NCI-H1930 (cell line): ENCODE measurements at places on chromosomes 1 and 21.

DNA sequence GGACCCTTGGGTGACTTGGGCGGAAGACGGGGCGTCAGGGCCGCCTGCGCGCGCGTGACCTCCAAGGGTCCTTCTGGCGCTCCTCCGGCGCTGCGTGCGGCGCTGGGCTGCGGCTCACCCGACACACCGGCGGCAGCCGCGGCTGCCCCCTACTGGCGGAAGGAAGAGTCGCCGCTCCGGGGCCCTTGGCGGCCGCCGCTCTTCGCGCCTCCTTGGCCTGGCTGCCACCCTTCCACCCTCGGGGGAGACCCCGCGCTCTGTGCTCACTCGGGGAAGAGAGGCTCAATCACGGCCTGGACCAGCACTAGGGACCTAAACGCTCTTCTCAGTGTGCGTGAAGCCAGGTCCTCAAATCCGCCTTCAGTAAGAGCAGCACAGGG is 89.7 kb downstream of the DMRTA2 start:
- peak; percentile 62 for DNase-seq

DNA sequence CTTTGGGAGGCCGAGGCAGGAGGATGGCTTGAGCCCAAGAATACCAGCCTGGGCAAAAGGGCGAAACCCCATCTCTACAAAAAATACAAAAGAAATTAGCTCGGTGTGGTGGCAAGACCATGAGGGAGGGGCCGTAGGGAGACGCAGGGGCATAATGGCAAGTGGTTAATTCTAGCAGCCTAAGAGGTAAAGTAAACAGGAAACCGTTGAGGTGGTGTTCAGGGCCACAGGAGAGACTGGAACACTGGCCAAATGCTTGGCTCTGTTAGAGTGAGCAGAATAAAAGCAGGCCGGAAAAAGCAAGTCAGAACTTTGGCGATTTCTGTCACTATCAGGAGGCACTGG is 89.2 kb downstream of the RIPK4 start:
- DNase-seq = no peak

DNA sequence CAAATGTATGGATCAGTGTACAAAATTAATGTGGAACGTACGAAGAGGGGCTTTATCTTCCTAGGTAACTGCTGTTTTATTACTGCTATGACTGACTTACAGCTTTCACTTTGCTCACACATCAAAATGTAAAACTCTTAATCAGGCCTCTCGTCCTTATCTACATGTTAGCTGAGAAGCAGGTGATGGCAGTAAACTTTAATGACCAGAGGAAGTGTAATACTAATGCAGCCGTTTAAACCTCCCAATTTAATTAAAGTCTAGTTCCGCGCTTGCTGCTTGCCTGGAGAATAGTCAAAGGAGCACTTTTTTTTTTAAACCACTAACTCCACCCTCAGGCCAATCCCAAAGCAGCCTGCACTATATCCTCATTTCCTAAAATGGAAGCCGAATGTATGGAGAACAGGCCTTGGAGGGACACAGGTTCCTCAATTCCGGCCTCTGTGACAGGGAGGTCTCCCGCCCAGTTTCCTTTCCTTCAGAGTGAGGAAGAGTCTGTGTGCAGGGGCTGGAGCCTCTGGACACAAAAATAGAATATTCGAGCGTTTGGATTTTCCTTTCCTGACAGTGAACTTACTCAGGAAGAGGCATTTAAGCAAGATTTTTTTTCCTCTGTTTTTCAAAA is 36.7 kb upstream of the RASAL2 start:
- no peak for DNase-seq

DNA sequence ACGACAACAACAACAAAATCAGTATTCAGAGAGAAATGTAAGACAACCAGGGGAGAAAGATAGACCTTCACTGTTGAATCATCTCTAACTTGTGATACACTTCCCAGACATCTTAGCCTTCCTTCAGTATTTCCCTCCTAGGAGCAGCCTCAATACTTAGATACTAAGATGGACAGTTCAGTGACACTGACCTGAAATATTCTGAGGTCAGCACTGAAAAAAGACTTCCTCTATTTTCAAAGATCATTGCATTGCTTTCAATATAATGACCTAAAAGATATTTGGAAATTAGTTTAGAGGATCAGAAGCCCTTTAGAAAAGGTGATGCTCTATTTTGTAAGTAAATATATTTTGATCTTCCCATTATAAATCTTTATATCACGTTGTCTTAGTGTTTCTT is 101.0 kb downstream of the MRPL39 start:
- DNase-seq = no peak

GRCh38 chr1:83954166-83954823 is 44.6 kb downstream of the TTLL7 start:
- no peak for DNase-seq

GRCh38 chr1:246794048-246794827 is 70.0 kb downstream of the SCCPDH start:
- no peak for DNase-seq

DNA sequence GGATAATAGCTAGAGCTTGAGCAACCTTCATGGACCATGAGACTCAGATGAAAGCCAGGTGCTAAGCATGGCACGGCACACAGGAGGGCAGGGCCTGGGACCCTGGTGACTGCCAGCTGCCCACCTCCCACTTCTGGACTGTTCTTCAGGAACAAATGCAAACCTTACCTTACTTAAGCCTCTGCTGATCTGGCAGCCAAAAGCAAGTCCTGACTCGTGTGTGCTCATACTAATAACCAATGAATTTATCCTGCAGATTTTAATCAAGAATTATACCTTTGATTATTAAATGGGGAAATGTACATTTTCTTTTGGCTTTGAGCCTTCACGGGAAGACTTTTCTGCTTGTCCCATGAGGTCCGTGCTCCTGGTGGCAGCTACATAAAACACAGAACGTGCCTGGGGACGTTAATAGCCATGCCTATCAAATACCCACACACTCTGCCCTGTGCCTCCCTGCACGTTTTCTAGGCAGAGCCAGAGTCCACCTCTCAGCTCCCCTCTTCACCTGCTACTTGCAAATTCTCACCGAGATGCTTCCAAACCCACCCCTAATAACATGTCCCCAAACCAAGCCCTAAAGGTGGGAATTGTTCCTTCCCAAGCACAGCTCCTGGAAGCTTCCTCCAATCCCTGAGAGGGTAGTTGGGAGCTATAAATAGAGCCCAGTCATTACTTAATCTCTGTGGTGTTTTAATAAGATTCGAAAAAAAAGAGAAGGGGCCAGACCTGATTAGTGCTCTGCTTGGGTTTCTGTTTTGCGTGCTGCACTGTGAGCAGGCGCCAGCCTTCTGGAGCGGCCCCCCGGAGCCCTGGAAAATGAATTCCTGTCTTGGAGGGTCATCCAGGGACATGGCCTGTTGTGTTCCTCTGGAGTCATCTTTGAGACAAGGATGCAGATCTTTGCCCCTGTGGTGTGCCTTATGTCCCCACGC is 33.5 kb downstream of the SLC1A7 start:
- no peak for DNase-seq

GRCh38 chr1:48493970-48494769 is 22.2 kb upstream of the SPATA6 start:
- DNase-seq = no peak

GRCh38 chr1:105101261-105101660 is 1351.6 kb downstream of the AMY1C start:
- DNase-seq = no peak

DNA sequence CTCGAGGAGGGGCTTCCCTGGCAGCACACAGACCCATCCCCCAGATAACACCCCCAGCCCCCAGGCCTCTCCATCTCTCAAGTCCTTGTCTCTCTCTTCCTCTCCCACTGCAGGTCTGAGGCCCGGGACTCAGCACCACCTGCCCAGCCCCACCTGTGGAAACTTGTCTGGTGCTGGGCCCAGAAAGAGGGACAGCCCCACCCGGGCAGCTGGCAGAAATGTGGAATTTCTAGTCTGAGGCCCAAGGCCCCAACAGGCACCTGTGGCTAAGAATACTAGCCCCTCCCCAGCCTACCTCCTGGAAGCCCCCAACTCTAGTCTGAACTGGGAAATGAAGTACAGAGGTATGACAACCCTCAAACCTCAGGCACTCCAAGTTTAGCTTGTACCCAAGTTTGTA is 15.4 kb downstream of the TTC39A start:
- DNase-seq = no peak

DNA sequence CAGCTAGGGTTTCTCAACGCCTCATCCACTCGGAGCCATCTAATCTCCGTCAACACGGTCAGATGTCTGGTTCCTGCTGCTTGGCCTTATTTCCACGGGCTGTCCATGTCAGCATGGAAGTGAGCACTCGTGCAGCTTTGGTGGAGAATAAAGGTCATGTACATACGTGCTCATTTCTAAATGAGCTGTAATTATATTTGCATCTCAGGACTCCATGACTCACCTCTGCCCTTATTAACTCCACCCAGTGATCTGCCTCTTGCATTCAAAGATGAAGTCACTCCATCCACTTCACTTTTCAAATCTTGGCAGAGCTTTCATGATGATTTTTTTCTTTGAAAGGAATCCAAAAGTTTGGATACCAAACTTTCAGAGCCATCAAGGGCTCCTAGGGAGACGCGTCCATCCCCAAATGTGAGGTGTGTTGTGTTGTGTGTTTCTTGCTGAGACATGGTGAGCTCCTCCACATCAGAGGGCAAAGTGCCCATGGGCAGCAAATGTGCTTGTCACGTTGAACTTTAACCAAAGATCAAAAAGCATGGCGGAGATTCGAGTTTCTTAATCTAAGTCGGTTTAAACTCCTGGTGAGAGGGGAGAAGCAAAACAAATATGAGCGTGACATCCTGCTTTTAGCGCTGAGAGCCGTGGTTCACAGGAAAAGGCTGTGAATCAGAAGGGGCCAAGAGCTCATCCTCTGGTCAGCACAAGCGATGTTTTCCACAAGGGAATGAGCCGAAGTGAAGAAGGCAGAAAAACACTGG is 68.6 kb upstream of the ERRFI1 start:
- no peak for DNase-seq

DNA sequence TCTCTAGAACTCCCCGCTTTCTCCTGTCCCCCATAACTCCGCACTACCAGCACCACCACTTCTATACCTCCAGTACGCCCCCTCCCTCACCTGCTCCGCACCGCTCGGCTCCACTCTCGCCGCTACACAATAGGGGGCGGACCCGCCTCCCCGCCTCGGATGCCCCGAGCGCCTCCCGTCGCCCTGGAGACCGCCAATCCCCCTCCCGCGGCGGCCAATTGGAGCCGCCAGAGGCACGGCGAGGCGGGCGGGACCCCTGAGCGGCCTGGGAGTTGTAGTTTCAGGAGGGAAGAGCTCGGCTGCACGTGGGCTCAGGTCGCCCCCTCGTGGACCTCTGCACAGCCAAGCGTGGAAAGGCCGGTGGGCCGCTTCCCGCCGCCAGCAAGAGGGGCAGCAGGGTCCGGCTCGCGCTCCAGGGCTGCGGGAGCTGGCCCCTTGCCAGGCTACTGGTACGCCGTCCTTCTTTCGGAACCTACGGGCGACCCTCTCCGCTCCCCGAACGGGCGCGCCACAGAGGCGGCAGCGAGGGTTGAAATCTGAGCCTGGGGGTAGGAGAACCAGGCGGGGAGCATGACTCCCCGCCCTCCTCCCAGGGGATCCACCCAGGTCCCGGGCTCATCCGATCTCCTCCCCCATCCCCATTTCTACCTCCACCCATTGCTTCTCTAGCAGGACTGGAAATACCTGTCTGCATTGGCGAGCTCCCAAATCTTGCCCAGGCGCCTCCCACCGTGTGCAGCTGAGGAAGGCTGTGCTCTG is at the start of gene IGSF9:
Gene IGSF9, minus strand, starts transcription at position 131 of the 759 bp plus-strand sequence. CDS start 2,159 bp downstream, outside the sequence.
- peak; percentile 96 for DNase-seq

GRCh38 chr1:11030865-11031264 is 16.2 kb downstream of the MASP2 start:
- DNase-seq = no peak

DNA sequence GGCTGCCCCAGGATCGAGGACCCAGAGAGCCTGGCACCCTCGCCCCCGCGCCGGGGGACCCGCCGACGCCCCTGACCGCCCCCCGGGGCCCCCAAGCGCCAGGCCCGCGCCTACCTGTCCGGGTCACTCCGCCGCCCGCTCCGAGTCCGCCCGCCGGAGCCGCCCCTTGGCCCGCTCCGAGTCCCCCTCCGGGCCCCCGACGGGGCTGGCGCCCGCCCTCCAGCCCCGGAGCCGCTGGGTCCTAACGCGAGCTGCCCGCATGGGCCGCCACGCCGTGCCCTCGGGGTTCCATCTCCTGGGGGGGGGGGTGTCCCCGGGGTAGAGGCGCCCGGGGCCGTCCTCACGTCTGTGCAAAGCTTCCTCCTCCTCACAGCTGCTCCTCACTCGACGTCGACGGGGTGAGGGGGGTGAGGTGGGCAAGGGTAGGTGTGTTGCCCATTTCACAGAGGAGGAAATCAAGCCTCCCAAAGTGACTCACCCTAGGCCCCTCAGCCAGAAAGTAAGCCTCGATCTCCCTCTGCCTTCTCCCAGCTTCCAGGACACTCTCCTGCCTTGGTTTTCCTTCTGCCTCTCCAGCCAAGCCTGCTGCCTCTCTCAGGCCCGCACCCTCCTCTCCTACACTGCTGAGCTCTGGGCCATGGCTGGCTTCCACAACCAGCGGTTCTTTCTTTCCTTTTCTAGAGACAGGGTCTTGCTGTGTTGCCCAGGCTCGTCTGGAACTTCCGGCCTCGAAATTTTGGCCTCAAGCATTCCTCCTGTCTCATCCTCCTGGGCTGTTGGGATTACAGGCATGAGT is at the start of gene MFAP2:
Gene MFAP2, minus strand, starts transcription at position 148 of the 796 bp plus-strand sequence. CDS start 2,347 bp downstream, outside the sequence.
- no peak for DNase-seq

GRCh38 chr1:9612871-9613624 is 24.3 kb downstream of the TMEM201 start:
- DNase-seq = no peak

DNA sequence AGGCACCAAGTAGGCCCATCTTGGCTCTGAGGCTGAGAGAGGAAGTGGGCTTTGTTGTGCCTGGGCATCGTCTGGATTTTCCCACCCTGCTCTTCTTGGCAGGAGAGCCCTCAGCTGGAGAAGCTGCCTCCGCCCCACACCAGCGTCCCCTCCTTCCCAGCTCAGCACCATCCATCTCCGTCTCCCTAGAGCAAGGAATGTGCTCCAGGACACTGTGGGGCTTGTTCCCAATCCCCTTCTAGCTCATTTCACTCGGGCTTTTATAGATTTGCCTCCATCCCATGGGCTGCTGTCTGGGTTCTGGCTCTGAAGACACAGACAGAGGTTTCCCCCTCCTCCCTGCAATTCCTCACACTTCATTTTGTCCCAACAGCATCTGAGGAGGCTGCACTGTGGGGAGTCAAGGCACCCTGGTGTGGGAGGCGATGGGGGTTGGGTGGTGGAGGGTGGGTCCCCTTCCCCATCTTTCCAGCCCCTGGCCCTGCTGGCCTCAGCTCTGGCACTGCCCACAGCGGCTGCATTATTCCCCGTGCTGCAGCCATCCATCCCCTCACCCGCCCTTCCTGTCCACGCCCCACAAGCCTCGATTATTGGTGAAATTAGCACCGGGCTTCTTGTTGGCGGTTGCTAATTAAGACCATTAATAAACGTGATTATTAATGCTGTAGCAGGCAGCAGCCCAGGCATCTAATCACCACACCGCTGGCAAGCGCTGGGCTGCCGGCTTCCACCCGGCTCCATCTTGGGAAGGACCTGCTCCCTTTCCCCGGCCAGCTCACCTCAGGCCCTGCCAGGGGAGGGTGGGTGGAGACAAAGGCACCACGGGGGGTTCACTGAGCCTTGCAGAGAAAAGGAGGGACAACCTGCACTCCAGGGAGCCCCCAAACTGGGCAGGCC is 21.7 kb downstream of the RHBG start:
- DNase-seq = no peak
